ENCODE measurements at places on chromosomes 2 and 18.

DNA sequence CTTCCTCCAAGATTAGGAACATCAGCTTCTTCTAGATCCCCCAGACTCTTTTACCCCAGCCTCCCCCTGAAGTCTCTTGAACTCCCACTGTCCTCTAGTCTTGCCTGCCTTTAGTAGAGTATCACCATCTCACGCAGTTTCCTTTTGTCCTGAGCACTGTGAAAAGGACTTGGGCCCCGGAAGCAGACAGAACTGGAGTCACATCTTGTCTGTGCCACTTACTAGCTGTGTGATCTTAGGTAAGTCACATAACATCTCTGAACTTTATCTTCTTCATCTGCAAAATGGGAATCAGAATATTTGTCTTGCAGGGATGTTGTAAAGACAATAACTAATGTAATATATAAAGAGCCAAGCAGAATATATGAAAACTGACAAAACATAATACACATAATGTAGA, 8.4 kb upstream of the TRABD2A start:
- no peak for DNase-seq

DNA sequence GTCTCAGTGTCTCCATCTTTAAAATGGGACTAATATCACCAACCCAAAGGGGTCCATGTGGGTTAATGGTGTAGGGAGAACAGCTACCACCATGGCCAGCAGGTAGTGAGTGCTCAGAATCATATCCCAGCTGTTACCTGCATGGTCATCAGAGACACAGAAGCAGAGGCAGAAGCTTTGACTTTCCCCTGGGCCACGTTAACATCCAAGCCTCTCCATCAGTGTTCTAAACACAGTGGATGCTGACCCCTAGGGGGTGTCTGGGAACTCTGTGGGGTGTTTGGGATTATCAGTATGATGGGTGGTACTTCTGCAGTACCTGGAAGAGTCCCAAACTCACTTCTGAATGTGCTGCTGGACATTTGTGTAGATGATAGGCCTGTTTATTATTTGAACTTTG, 93.6 kb downstream of the GYPC start:
- DNase-seq = no peak

- DNase-seq = no peak
Measured at GRCh38 chr2:106160786-106161261, 33.3 kb downstream of the UXS1 start.

DNA sequence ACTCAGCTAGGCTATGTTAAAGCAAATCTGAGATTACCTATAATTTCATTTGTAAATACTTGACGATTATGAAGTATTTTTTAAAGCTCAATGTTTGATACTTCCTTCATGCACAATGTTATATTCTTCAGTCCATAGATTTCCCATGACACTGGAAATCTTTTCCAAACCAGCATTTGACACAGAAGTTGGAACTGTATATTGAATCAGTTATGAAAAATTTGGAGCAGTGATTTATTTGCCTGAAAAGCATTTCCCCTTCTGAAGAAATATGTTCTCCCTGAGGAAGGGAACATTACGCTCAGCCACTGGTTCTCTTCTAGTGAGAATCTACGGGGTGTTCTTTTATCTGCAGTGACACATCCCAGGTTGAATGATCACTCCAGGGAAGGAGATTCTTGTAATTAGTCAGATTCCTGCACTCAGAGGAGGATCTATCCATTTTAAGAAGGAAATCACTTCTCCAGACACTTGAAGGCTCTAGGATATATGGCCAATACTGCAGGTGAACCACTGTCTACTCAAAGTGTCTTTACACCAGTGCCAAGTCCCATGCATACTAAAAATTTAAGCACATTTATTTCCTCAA, 64.7 kb downstream of the HNRNPLL start:
- no peak for DNase-seq
